GM23248 (cell line): ENCODE measurements at places on chromosomes 6 and 20. TPM values are rescaled to one million over a fixed set of nuclear protein-coding genes. Genes with fewer than 3 reads are reported as not detected.
A peak's percentile ranks its signal among the peaks of the same experiment; 100 is the strongest.

GRCh38 chr6:42899871-42900270 is 16.0 kb upstream of the PTCRA start:
- no peak for DNase-seq
- no peak overlapping the region for H3K4me3 ChIP-seq
- no peaks in the 10 kb centered on the region for H3K36me3 ChIP-seq
- no peaks in the 10 kb centered on the region for H3K4me1 ChIP-seq
- no peaks in the 10 kb centered on the region for H3K27me3 ChIP-seq
- H3K27ac ChIP-seq, result no peak overlapping the region

GRCh38 chr6:146224449-146224848 is 195.6 kb downstream of the GRM1 start:
- no peaks in the 10 kb centered on the region for H3K4me1 ChIP-seq
- DNase-seq, result no peak
- no peaks in the 10 kb centered on the region for H3K36me3 ChIP-seq
- no peak overlapping the region for H3K27ac ChIP-seq

Gene MSH5
- total RNA-seq, result 4.3 and 7.1 TPM in 2 replicates

DNA sequence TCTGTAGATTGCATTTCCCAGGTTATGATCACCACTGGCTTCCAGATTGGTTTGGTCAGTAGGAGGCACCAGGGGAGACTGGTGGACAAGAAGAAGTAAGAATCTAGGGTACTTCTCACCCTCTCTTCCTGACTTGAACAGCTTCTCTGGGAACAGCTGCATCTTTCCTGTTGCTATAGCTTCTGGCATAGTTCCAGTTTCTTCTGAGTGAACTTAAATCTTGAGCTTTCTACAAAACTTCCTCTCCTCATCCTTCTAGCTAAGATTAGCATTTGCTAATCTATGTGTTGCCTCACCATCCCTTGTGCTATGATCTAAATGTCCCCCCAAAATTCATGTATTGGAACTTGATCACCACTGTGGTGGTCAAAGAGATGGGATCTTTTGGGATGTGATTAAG is 724.6 kb downstream of the UTRN start:
- H3K36me3 ChIP-seq, result no peaks in the 10 kb centered on the region
- no peaks in the 10 kb centered on the region for H3K4me1 ChIP-seq
- no peaks in the 10 kb centered on the region for H3K27me3 ChIP-seq

Gene LGSN
- total RNA-seq, result not detected in 2 replicates

DNA sequence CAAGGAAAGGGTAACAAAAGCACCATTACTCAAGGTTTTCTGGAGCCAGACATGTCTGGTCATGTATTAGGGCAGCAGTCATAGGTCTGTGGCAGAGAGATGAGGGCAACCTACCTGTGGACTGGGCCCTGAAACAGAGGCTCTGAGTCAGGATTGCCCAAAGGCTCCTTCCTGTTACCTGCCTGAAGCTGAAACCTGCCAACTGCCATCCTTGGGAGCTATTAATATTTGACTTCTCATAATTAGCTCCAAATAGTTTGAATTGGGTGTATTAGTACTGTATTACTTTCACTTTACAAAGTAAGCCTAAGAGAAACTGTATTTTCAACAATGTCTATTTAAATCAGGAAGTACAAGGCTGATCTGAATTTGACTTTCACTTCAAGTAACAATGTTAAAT is 72.0 kb upstream of the TBX18 start:
- no peaks in the 10 kb centered on the region for H3K27me3 ChIP-seq
- no peak for DNase-seq
- H3K36me3 ChIP-seq, result no peaks in the 10 kb centered on the region
- no peaks in the 10 kb centered on the region for H3K4me1 ChIP-seq

DNA sequence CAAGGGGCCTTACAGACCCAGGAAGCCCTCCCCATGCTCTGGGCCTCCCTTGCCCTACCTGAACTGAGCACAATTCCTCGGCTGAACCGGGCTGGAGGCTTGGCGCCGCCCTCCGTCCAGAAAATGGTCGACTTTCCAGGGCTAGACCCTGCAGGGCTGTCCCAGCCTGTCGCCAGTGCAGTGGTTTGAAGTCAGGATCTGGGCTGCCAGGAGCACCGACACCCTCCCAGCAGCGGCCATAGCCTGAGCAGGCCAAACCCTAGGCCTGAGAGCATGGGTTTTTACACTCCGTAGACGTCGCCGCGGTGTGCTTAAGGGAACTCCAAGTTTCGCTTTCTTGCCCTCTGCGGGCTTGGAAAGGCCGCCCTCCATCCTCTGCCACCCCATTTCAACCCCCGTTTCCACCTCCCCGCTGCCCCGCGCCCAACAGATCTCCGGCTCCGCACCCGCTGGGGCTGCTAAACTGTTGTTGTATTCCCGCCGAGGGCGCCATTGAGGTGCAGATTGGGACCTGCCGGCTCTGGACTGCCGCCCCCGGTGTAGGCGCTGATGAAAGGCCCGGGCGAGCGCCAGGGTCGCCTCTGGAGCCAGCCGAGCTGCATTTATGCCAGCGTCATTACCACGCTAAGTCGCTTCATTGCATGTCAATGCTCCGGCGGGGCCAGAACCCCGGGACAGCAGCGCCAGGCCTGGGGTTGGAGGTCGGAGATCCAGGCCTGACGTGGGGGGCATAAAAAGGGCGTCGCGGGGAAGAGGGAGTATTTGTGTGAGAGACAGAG is 2.2 kb upstream of the TFAP2A start:
- H3K4me1 ChIP-seq, result no peaks in the 10 kb centered on the region; the same call in 1 of the 2 replicates
- H3K27ac ChIP-seq, result no peak overlapping the region
- DNase-seq, result no peak

GRCh38 chr6:28653876-28654275 is 128.2 kb downstream of the GPX5 start:
- DNase-seq, result peak; percentile 7
- no peak overlapping the region for H3K27ac ChIP-seq
- H3K4me3 ChIP-seq, result no peak overlapping the region
- H3K4me1 ChIP-seq, result peaks cover 14% of the 10 kb centered on the region
- peaks cover 13% of the 10 kb centered on the region; the same call in 1 of the 2 replicates for H3K27me3 ChIP-seq
- H3K36me3 ChIP-seq, result no peaks in the 10 kb centered on the region

GRCh38 chr20:595330-596308 is 14.5 kb downstream of the TCF15 start:
- no peaks in the 10 kb centered on the region for H3K4me1 ChIP-seq
- H3K27ac ChIP-seq, result no peak overlapping the region
- H3K27me3 ChIP-seq, result peaks cover 9% of the 10 kb centered on the region
- no peak overlapping the region for H3K4me3 ChIP-seq
- H3K36me3 ChIP-seq, result no peaks in the 10 kb centered on the region
- no peak for DNase-seq

Gene LTB
- not detected in 2 replicates for total RNA-seq

Gene C6orf15
- total RNA-seq, result not detected in 2 replicates

- no peaks in the 10 kb centered on the region for H3K36me3 ChIP-seq
- peak overlapping the region; percentile 94 for H3K27ac ChIP-seq
- DNase-seq, result peak; percentile 88
- peak overlapping the region; percentile 53 for H3K4me3 ChIP-seq
Observed at GRCh38 chr20:4065391-4065844, 50.1 kb upstream of the RNF24 start.

DNA sequence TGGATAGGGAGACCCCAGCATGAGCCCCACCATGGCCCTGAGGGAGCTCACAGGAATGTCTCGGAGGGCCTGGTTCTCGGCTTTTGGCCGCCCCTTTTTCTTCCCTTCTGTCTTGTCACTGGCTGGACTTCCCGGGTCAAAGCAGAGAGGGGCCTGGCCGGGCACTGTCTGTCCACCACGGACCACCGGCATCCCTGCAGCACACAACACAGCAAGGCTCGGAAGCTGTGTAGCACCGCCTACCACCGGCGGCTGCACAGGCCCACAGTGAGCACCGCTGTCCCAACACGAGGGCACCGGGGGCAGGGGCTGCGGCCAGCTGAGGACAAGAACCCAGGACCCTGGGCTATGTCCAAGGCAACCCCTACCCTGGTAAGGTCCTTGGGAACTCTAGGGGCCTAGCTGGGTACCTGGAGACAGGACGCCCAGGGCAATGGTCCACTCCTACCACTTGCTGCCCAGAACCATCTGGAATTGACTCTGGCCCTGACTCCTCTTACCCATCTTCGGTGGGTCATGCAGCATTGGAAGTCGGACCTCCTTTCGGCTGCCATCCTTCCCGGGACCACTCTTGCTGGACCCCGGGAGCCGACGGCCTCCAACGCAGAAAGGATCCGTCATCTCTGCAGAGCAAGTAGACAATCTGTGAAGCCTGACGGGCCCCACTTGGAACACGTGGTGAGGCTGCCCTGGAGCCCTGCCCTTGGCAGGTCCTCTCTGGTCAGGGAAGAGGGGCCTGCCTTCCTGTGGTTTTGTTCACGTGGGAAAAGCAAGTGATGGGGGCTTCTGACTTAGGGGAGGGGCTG is 2.2 kb downstream of the ZNF512B start:
- H3K4me3 ChIP-seq, result no peak overlapping the region
- no peaks in the 10 kb centered on the region for H3K36me3 ChIP-seq
- H3K27me3 ChIP-seq, result no peaks in the 10 kb centered on the region

DNA sequence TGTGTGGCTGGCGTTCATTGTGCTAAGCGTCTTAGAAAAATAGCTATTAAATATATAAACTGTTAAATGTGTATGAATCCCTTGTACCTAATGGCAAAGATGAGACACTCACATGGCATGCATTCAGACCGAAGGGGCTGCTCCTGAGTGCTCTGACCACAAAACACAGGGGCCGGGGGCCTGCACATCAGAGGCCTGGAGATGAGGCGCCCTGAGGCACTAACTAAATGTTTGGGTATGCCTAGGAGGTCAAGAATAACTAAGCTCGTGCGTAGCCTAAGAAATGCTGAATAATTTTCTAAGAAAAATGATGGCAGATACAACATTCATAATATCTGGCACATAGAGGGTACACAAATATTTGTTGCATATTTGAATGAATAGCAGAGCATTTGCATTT is 92.5 kb downstream of the PSMB1 start:
- DNase-seq, result no peak
- no peaks in the 10 kb centered on the region for H3K36me3 ChIP-seq

Gene PLEKHG1
- total RNA-seq, result 0.11 and 3.7 TPM in 2 replicates

Gene KIAA1755
- total RNA-seq, result 2.8 and 5.1 TPM in 2 replicates

- no peaks in the 10 kb centered on the region for H3K36me3 ChIP-seq
- DNase-seq, result no peak
- peaks cover 24% of the 10 kb centered on the region for H3K4me1 ChIP-seq
Observed at GRCh38 chr6:72525821-72526510, 95.9 kb upstream of the KCNQ5 start.

Gene RFX6
- not detected in 2 replicates for total RNA-seq

Gene LAMA4
- total RNA-seq, result 429 and 440 TPM in 2 replicates

DNA sequence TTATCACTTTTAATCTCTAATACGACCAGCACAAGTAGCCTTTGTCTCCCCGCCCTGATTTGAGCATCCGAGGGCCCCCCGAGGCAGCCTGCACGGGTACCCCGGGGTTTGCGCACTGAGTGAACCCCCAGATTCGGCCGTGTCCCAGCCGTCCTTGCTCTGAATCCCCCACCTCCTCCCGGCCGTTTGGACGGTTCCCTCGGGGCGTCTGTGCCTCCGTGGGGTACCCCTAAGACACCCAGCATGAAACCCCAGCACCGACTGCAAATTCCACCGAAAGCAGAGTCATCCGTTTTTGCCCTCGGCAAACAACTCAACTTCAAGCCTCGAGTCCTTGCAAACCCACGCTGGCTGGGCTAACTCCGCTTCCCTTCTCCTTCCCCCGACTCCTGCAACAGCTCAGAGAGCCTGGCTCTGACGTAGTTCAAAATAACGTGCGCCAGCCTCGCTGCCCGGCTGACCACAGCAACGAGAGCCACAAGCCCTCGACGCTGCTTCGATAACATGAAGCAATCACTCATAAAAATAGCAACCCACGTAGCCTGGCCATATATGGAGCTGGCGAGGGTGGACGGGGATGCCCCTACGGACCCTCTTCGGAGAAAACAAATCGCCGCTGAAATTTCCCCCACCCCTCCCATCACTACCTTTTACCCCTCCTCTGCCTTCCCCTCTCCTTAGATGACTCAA is 764 bp upstream of the SNAP25 start:
- DNase-seq, result peak; percentile 76
- H3K27me3 ChIP-seq, result peaks cover 32% of the 10 kb centered on the region
- H3K36me3 ChIP-seq, result no peaks in the 10 kb centered on the region
- peak overlapping the region; percentile 39; the same call in 1 of the 2 replicates for H3K27ac ChIP-seq
- H3K4me3 ChIP-seq, result peak overlapping the region; percentile 43; the same call in 1 of the 2 replicates
- no peaks in the 10 kb centered on the region for H3K4me1 ChIP-seq

DNA sequence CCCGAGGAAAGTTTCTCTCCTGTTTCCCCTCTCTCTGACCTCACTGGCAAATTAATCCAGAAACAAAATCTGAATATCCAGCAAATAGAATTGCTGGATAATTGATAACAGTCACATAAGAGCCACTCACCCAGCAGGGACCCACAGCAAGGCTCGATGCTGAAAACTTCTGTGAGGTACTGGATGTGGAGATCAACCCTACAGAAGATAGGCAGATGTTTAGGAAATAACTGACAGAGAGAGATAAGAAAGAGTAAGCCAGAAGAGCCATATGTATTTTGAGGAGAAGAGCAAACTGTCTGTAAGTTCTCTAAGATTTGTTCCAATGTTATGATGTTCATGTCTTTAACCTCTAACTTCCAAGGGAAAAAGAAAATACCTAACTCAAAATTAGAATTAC is 59.7 kb downstream of the PKHD1 start:
- H3K27ac ChIP-seq, result no peak overlapping the region
- H3K4me3 ChIP-seq, result no peak overlapping the region
- DNase-seq, result no peak
- no peaks in the 10 kb centered on the region for H3K36me3 ChIP-seq
- no peaks in the 10 kb centered on the region; the same call in none of the 2 replicates for H3K27me3 ChIP-seq

Gene WFDC2
- not detected in 2 replicates for total RNA-seq

GRCh38 chr6:116476002-116476678 is 15.0 kb downstream of the CALHM6 start:
- H3K36me3 ChIP-seq, result no peaks in the 10 kb centered on the region
- no peak overlapping the region for H3K27ac ChIP-seq
- no peak overlapping the region for H3K4me3 ChIP-seq
- DNase-seq, result no peak
- no peaks in the 10 kb centered on the region for H3K27me3 ChIP-seq
- no peaks in the 10 kb centered on the region for H3K4me1 ChIP-seq

- H3K36me3 ChIP-seq, result no peaks in the 10 kb centered on the region
- no peak overlapping the region for H3K27ac ChIP-seq
- H3K4me1 ChIP-seq, result 0 out of 2 replicates have a peak, but pooled peaks cover 8% of the 10 kb centered on the region
- peak; percentile 8 for DNase-seq
- no peaks in the 10 kb centered on the region for H3K27me3 ChIP-seq
- no peak overlapping the region for H3K4me3 ChIP-seq
Observed at GRCh38 chr6:82766476-82766875, 299.2 kb downstream of the UBE3D start.
